ENCODE measurements at places on chromosomes 2 and 18. TPM values are rescaled to one million over a fixed set of nuclear protein-coding genes. Genes with fewer than 3 reads are reported as not detected.
A peak's percentile ranks its signal among the peaks of the same experiment; 100 is the strongest.

DNA sequence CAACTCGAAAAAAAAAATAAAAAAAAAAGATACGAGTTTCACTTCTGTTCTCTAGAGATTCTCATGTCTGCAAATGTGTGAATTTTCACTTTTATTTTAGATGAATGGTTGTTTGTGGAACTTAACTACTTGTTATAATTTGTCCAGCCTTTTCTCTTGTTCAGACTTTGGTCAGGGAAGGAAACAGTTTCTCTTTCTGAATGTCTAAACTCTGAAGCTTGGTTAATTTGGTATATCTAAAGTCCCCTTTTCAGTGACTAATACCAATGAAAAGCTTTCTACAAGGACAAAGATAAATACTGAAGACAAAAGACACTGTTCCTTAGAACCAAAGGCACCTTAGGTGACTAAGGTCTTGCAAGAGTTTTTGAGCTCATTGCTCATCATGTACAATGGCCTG, 144.4 kb upstream of the PIEZO2 start:
- no peak for DNase-seq

- DNase-seq = no peak
Measured at GRCh38 chr18:26482569-26482968, 65.8 kb downstream of the KCTD1 start.

GRCh38 chr2:240917684-240918257, 11.6 kb downstream of the CROCC2 start:
- peak; percentile 13 for DNase-seq

- no peak for DNase-seq
Measured at GRCh38 chr18:40346146-40346545, 1608.9 kb upstream of the PIK3C3 start.

DNA sequence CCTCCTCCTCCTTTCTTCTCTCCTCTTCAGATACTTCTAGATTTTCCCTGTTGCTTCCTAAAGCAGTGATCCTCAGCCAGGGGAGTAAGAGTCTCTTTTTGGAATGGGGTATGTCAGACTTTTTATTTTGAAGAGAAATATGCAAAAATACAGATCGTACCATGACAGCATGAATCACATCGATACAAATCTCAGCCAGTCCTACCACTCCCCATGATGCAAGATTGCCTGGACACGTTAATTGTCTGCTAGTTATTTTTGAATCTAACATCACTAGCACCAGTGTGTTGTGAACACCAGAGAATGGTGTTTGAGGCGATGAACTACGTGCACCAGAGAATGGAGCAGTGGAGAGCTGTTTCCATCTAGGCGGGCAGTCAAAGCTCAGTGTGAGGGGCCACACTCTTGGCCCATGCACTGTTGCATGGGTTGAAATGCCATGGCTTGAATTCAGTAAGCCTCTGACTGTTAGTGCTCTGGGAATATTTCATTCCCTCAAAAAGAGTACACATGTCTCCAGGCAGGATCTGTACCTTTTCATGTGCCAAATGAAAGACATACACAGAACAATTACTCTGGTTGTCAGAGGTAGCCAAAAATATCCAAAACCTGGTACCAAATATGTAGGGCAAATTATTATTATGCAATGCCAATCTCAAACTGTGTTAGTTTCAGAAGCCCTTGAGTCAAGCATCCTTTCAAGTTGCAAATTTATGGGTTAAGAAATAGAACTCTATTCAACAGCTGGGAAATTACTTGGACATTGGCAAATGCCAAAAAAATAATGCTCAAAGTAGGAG, 46.3 kb upstream of the RALBP1 start:
- no peak for DNase-seq

- DNase-seq = no peak
Measured at GRCh38 chr2:165857876-165858275, 63.8 kb upstream of the GALNT3 start.

DNA sequence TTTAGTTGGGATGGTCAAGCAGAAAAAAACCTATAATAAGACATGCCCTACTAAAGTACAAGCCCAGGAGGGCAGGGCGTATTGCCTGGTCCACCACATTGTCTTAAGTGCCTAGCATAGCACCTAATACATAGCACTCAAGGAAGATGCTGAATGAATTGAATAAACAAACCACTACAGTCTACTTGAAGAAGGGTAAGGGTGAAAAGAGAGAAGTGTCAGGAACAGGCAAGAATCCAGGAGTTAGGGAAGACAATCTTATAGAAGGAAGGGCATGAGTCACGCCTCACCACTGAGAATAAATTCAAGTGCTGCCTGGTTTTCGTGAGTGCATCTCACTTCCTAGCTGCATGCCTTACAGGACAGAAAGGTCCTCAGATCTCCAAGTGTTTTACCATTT, 13.9 kb downstream of the SLC19A3 start:
- no peak for DNase-seq

GRCh38 chr2:41940745-41941063, 107.1 kb upstream of the PKDCC start:
- DNase-seq = no peak

DNA sequence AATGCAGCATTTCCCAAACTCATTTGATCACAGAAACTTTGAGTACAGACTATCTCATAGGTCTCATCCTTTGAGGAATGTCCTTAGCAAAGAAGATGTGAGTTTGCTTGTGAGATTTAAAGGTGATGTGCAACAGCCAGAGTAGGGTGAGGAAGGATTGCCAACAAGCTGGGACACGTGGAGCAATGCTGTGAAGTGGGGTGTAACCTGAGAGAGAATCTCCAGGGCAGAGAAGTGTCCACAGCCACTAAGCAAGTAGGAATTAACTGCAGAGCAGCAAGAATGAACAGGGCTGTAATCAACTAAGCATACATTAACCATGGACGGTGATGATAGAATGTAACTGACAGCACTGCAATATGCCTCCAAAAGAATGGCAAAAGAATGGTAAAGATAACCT, 469.9 kb upstream of the NRP2 start:
- DNase-seq = no peak

- DNase-seq = no peak
Measured at GRCh38 chr2:109055435-109055834, 66.4 kb upstream of the EDAR start.

DNA sequence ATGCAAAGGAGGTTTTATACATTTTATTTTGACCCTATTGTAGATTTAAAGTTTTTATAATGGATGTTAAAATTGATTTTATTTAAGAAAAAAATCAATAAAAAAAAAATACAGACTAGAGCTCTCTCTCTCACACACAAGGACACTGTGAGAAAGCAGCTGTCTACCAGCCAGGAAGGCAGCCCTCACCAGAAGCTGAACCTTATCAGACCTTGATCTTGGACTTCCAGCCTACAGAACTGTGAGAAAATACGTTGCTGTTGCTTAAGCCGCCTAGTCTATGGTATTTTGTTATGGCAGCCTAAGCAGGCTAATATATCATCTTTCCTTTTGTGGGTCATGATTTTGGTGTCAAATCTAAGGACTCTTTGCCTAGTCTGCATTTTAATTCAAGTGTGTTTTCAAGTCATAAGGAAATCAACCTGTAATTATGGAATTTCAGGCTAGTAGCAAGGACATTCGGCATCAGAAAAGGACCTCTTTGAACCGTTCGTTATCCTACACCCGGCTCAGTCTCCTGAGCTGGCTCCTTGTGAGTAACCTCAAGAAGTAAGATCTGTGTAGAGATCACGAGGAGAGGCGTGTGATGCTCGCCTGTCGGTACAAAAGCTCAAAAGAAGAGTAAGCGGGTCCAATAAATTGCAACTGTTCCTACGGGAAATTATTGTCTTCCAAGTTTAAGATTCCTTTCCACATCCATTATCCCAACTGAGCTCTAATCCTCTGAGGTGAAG, 98.2 kb downstream of the PDCL3 start:
- no peak for DNase-seq

- DNase-seq = no peak
Measured at GRCh38 chr2:141038341-141038740, 1092.5 kb downstream of the LRP1B start.

DNA sequence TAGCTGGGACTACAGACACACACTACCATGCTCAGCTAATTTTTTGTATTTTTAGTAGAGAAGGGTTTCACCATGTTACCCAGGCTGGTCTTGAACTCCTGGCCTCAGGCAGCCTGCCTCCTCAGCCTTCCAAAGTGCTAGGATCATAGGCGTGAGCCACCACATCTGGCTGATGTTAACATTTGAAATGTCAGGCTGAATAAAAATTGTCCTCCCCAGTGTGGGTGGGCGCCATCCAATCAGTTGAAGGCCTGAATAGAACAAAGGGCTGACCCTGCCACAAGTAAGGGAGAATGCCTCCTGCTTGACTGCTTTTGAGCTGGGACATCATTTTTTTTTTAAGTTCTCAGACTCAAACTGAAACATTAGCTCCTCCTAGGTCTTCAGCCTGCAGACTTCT, 21.0 kb upstream of the RHOB start:
- DNase-seq = no peak

GRCh38 chr18:46268671-46269070, 164.5 kb downstream of the HAUS1 start:
- peak; percentile 44 for DNase-seq

- no peak for DNase-seq
Measured at GRCh38 chr2:157404363-157404762, 39.5 kb downstream of the CYTIP start.

- DNase-seq = no peak
Measured at GRCh38 chr18:25253136-25253535, 98.8 kb downstream of the ZNF521 start.

DNA sequence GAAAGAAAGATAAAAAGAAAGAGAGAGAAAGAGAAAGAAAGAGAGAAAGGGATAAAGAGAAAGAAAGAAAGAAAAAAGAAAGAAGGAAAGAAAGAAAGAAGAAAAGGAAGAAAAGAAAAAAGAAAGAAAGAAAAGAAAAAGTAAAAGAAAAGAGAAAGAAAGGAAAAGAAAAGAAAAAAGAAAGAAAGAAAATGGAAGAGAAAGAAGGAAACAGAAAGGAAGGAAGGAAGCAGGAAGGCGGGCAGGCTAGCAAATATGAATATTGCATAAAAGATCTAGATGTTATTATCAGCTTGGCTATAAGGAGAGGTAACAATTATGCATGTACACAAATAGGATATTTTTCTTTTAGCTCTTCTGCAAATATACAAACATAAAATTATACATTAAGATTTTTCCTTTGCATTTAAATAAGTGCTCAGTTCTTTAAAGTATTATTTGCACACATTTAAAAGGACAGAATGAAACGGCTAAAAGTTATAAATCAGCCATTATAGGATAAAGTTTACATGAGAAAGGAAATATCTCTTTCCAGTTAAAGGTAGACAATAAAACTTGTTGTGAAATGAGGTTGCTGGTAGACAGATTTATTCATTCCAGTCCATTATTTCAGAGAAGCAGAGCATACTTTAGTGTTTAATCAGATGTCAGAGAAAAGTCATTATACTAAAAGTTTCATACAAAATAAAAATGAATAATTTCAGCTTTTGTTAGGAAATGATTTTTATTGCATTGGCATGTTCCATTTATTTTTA, 511.4 kb downstream of the KCNJ3 start:
- DNase-seq = no peak

DNA sequence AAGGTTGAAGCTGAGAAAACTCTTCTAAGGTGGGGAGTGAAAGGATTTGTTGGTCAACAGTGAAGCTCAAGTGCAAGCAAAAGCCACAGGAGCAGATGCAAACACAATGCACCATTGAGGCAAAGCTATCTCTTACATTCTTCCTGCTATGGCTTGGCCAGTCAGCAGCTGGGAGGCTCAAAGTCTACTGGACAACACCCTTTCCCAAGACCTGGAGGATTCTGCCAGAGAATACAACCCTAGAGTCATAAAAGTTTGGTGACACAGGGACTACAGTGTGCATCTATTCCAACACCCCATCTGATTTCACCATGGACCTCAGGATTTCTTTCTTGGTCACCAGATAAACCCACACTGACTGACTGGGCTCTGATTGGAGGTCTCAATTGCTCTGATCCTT, 342.0 kb downstream of the HRH4 start:
- no peak for DNase-seq

Gene EPAS1
- 205 TPM for total RNA-seq

Gene BIN1
- 15.8 TPM for total RNA-seq

Gene MAPRE3
- 57.4 TPM for total RNA-seq

Gene CCDC74B
- total RNA-seq = 0.44 TPM

Gene TMEM182
- total RNA-seq = 174 TPM

Gene PUM2
- 69.8 TPM for total RNA-seq

Gene XDH
- total RNA-seq = 0.05 TPM

Gene TTR
- total RNA-seq = not detected

Gene ALPG
- not detected for total RNA-seq

Gene KIF5C
- 0.47 TPM for total RNA-seq

Gene NCOA1
- 26.9 TPM for total RNA-seq

Gene UGT1A3
- total RNA-seq = not detected

Gene AGXT
- not detected for total RNA-seq

Data from left ventricle myocardium inferior (tissue), 1 donor.